ENCODE measurements at places on chromosomes 5 and 9.

DNA sequence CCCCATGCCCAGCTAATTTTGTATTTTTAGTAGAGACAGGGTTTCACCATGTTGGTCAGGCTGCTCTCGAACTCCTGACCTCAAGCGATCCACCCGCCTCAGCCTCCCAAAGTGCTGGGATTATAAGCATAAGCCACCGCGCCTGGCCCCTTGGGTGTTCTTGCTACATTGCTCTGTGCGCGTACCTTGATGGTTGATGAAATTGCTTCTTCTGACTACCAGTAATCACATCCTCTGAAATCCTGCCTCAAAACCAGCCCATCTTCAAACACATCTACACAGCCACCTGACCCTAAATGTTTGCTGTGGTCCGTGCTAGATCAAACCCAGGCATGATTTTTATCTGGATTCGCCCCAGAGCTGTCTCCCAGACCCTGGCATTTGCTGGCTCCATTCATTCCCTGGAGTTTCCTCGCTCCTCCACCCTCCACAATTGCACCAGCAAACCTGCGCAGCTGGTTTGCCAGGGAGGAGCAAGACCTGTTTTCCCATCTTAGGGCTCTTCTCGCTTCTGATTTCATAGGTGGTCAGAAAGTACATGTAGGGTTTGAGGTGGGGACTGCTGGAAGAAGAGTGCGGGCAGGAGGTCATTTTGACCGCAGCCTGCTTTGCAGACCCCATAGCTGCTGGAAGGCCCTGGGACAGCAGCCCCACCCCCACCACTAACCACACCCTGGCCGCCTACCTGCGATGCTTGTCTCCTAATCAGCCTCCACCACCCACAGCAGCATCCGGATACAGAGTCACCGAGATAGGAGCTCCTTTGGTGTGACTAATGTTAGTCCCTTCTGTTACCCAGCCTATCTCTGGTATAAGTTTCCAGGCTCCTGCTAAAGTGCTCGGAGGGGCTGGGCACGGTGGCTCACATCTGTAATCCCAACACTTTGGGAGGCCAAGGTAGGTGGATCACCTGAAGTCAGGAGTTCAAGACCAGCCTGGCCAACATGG, 22.7 kb downstream of the SWI5 start:
- no peak for DNase-seq
- H3K4me1 ChIP-seq, result no peaks in the 10 kb centered on the region
- H3K4me3 ChIP-seq, result no peak overlapping the region
- no peak overlapping the region for H3K27ac ChIP-seq

DNA sequence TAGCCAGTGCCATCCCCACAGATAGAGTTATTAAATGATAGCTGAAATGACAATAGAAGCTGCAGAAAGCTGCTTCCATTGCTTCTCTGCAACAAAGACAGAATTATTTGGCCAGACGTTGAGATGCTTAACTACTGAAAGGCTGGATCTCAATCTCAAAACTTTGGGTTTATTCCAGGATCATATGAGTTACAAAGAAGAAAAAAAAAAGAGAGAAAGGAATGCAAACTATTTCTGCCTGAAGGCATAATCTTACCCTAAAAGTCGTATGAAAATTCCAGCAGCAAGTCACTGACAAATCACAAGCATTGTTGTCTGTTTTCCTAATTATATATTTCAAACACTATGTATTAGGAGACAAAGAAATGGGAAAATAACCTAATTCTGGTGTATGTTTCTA, 12.8 kb upstream of the TYRP1 start:
- no peaks in the 10 kb centered on the region for H3K27me3 ChIP-seq
- no peak for DNase-seq
- no peak overlapping the region for H3K4me3 ChIP-seq
- no peak overlapping the region for H3K27ac ChIP-seq

DNA sequence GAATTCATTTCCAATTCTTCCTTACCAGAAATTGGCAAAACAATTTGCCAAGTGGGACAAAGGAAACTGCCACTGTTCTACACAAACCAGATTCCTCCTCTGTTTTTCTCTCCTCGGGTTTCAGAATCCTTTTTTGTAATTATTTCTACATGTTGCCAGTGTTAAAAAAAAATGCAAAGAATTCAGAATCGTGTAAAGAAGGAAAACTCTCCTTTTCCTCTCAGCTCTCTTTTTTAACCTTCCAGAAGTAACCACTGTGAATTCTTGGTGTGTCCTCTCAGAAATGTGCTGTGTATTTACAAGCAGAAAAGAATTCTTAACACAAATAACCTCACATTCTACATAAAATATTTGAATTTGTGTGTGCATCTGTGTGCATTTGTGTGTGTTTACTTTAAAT, 224.6 kb downstream of the DRD1 start:
- H3K4me3 ChIP-seq, result no peak overlapping the region
- no peak overlapping the region for H3K27ac ChIP-seq
- peaks cover 14% of the 10 kb centered on the region for H3K27me3 ChIP-seq
- no peak for DNase-seq
- H3K4me1 ChIP-seq, result no peaks in the 10 kb centered on the region

DNA sequence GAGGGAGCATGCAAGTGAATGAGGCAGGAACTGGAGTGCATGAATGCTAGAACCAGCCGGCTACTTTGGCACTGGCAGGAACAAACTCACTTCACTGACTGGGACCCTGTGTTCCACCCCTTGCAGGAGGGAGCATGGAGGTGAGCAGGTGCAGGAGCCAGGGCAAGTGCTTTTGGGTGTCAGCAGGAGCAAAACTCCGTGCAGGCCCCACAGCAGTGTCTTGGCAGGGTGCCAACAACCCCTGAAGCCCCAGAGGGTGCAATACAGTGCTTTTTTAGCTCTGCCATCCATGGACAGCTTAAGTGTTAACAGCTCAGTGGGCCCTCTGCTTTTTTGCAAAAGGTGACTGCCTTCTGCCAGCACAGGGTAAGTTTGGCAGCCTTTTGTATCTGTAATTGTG, 245.8 kb upstream of the PCSK5 start:
- H3K27me3 ChIP-seq, result no peaks in the 10 kb centered on the region
- no peak overlapping the region for H3K4me3 ChIP-seq
- no peaks in the 10 kb centered on the region for H3K4me1 ChIP-seq
- no peak overlapping the region for H3K27ac ChIP-seq
- no peak for DNase-seq

- DNase-seq, result no peak
- H3K36me3 ChIP-seq, result no peaks in the 10 kb centered on the region
- H3K27me3 ChIP-seq, result peaks cover 6% of the 10 kb centered on the region
- H3K4me1 ChIP-seq, result no peaks in the 10 kb centered on the region
- no peak overlapping the region for H3K4me3 ChIP-seq
Measured at GRCh38 chr5:87541033-87541432, 128.3 kb upstream of the CCNH start.

DNA sequence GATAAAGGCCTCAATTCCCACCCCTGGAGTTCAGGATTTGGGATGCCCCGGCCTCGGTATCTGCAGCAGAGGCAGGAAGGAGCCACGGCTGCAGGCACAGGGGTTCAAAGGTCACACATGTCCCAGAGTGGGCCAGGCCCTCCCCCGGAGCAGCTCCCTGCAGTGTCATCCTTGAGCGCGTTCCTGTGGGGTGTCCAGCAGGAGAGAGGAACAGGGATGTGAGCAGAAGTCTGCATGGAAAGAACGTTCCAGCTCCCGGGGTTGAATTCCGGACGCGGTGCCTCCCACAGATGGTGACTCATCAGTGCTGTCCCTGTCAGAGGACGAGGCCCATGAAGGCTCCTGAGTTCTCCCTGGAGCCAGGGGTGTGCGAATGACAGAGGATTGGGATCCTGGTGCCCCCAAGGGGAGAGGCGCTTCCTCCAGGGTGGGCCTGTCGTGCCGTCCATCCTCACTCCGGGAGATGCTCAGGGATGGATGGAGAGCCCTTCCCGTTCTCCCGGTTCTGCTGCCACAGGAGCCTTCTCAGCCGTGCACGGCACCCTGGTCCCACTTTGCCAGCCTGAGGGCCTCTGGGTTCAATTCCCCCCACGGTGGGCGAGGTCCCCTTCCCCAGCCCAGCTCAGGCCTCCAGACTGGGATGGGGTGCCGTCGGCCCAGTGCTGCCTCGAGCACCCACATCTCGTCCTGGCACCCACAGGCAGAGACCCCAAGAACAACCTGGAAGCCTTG, 3.1 kb downstream of the LCN1 start:
- no peaks in the 10 kb centered on the region for H3K27me3 ChIP-seq
- H3K36me3 ChIP-seq, result no peaks in the 10 kb centered on the region
- no peaks in the 10 kb centered on the region for H3K4me1 ChIP-seq
- no peak for DNase-seq
- no peak overlapping the region for H3K4me3 ChIP-seq

DNA sequence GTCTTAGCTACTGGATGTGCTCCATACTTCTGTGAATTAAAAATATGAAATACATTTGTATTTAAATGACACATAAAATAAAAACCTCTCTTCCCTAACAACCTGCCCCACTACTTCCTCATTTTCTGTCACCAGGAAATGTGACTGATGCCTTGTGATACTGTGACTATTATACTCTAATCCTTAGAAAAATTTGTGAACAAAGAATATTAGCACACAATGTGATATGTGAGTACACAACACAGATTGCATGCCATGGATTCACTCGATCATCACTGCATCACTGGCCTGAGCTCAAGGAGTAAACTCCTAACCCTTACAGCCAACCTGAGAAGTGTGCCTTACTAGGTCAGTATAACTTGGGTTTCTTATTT, 281.0 kb downstream of the EFNA5 start:
- H3K4me1 ChIP-seq, result peaks cover 27% of the 10 kb centered on the region
- DNase-seq, result no peak
- H3K4me3 ChIP-seq, result no peak overlapping the region
- no peak overlapping the region for H3K27ac ChIP-seq
- H3K36me3 ChIP-seq, result no peaks in the 10 kb centered on the region

Data from activated CD4-positive, alpha-beta memory T cell treated with anti-CD3 and anti-CD28 coated beads for 36 hours (primary cell).